ENCODE measurements at places on chromosomes 13 and 19. TPM values are rescaled to one million over a fixed set of nuclear protein-coding genes. Genes with fewer than 3 reads are reported as not detected.
A peak's percentile ranks its signal among the peaks of the same experiment; 100 is the strongest.

DNA sequence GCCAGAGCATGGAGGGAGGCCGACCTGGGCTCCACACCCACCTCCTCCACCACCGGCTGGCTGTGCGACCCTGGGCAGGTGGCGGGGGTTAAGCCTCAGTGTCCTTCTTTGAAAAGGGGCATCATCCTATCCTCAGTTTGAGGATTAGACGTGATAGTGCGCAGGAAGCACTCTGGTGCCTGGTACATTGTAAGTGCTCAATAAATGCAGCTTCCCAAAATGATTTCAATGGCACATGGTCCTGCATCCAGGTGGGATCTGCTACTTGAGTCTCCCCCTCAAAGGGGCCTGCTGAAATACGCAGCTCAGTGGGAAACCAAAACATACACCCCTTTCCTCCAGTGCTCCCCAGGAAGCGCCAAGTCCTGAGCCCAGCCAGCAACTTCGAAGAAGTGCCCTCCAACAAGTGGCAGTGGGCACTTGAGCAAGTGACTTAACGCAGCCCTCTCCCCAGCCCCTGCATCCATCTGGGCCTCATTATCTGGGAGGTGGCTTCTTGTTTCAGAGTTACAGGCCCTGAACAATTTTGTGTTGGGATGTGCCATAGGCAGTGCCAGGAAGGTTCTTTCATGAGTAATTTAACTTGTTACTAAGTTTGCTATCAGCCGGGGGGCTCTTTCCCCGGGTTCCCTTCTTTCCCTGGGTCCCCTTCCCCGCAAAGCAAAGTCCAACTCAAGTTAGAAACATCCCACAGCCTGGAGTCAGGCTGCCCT is 17.9 kb downstream of the ACTN4 start:
- no peak for DNase-seq

GRCh38 chr13:109213714-109214113 is 572.7 kb downstream of the IRS2 start:
- DNase-seq = no peak

GRCh38 chr13:112525356-112525945 is 62.5 kb downstream of the TUBGCP3 start:
- DNase-seq = no peak

- peak; percentile 75 for DNase-seq
These were observed 197.7 kb downstream of the ZNF737 start for GRCh38 chr19:20367811-20368294.

GRCh38 chr13:75216038-75216437 is 265.9 kb downstream of the TBC1D4 start:
- DNase-seq = no peak

DNA sequence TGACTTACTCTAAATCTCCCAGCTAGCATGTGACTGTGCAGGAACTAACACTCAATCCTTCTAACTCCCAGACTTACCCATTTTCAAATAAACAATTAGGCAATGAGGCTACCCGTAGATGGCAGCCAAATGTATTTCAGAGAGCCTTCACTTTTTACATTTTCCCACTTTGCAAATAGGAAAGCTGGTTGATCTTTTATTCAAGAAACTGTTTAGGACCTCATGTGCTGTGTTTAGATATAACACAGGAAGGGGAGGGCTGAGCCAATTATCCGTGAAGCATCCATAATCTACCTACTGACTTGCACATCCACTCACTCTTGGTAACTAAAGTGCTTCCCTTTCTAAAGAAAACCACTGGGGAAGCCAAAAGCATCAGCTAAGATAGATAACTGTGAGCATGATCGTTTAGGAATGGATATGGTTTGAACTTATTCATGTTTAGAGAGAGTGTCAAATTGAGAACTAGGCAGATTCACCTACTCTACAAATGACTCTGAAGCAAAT is 33.4 kb downstream of the MBNL2 start:
- no peak for DNase-seq

DNA sequence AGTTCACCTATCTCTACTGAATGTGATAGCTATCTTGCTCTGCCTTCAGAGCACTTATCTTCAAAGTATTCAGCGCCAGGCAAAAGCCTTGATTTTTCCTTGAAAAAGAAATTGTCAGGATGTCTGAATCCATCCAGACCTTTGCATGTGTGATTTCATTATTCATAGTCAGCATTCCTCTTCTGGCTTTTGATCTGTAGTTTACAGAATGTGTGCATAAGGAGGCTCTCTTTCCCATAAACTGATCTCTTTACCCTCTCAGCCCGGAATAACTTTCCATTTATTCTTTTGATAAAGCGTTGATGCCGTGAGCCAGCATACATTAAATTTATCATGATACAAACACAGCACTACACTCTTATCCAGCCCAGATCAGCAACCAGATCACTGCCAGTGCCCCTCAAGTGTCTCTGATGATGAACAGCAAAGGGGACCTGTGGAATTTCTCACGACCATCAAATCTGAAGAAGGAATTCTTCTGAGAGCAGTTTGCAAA is 130.8 kb downstream of the DNAJC15 start:
- no peak for DNase-seq

- peak; percentile 80 for DNase-seq
These were observed 6.9 kb downstream of the NPHS1 start for GRCh38 chr19:35845215-35846037.

- DNase-seq = no peak
These were observed 246.3 kb downstream of the LACC1 start for GRCh38 chr13:44125943-44126469.

DNA sequence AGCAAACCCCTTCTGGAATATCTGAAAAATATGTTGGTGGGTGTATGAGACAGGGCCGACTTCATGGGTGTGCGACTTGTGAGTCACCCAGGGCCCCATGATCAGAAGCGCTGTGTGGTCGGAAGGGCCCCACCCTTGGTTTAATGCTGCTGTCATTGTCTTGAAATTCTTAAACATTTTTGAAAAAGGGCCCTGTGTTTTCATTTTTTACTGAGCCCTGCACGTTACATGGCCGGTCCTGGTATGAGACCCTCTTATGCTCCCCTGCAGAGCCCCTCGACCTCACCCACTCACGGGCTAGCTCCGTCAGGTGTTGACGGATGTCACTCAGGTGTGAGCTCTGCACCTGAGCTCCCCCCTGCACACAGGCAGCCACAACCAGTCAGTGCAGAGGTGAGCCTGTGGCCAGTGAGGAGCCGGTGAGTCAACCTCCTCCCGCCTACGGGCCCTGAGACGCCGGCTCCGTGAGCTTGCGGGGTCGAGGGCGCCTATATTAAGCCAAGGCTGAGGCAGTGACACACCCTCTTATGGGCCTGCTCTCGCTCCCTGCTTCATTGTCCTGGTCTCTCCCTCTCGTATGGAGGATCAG is 27.7 kb downstream of the GADD45B start:
- DNase-seq = no peak

DNA sequence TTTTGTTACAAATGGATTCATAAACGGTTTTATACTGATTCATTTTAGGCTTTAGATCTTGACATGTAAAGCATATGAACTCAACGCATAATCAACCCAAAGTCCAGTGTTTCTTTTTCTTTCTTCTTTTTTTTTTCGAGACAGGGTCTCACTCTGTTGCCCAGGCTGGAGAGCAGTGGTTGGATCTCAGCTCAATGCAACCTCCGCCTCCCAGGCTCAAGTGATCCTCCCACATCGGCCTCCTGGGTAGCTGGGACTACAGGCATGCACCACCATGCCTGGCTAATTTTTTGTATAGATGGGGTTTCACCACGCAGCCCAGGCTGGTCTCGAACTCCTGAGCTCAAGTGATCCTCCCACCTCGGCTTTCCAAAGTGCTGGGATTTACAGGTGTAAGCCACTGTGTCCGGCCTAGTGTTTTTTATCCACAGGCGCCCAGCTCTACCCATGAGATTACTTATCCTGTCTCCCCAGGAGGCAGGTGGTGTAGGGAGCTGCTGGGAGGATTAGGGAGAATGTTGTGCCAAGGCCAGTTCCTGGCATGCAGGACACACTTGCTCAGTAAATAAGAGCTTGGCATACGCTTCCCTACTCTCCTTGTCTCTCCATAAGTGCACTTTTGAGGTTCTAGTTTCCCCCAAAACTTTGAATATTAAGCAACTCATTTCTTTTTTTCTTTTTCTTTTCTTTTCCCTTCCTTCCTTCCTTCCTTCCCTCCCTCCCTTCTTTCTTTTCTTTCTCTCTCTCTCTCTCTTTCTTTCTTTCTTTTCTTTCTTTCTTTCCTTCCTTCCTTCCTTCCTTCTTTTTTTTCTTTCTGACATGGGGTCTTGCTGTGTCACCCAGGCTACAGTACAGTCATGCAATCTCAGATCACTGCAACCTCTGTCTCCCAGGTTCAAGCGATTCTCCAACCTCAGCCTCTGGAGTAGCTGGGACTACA is 4.8 kb upstream of the CEBPA start:
- no peak for DNase-seq

- no peak for DNase-seq
These were observed 612.0 kb downstream of the DCT start for GRCh38 chr13:93867481-93867880.

- DNase-seq = no peak
These were observed 218.3 kb upstream of the MAB21L1 start for GRCh38 chr13:35694549-35695447.

Gene PDX1
- not detected for total RNA-seq

Gene CFAP97D2
- not detected for total RNA-seq

Gene NFKBIB
- total RNA-seq = 39.6 TPM

Gene B3GNT8
- 0.70 TPM for total RNA-seq

Gene ZNF578
- total RNA-seq = 11.9 TPM

Gene SELENOV
- total RNA-seq = 8.7 TPM
